ENCODE measurements at places on chromosomes 2 and 18.

GRCh38 chr2:30188292-30188691 lies 41.5 kb downstream of the YPEL5 start:
- DNase-seq: no peak

GRCh38 chr2:9806656-9807055 lies 36.6 kb upstream of the TAF1B start:
- no peak for DNase-seq

DNA sequence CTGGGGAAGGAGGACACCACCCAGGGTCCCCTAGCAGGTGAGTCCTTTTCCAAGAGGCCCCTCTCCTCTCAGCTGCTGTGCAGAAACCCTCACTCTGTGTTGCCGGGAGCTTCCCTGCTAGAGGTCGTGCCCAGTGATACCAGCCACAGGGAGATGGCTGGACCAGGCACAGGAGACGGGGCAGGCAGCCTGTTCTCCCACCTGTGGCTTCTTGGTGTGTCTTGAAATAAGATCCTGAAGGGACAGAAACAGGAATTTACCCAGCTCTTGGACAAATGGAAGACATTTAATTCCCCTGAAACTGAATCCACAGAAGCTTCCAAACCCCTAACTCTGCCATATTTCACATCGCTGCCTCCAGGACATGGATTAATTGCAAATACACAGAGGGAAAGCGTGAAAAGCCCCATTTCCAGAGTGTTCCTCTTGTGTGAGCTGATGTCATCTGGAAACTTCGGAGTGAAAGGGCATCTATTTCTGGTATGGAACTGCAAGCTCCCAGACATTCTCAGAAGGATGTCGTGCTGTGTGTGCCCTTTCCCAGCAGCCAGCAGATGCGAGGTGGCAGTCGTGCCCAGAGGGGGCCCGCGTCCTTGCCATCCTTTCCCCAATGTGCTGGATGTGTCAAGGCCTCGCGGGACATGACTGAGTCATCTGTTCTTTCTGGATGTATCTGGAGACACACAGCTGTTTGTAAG lies 177.7 kb downstream of the SEPTIN10 start:
- DNase-seq: no peak

DNA sequence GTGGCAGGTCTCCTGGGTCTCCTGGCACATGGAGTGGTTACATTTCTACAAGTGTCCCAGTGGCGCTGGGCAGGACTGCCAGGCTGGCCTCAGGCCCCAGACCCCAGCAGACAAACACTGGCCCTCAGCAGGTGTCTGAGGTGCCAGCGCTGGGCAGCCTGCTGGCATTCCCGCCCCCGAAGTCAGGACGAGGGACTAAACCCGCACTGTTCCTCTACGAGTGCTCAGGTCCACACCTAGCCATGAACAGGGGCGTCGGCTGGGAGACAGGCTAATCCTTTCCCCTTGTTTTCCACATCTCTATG lies 12.8 kb downstream of the SNED1 start:
- DNase-seq: no peak

DNA sequence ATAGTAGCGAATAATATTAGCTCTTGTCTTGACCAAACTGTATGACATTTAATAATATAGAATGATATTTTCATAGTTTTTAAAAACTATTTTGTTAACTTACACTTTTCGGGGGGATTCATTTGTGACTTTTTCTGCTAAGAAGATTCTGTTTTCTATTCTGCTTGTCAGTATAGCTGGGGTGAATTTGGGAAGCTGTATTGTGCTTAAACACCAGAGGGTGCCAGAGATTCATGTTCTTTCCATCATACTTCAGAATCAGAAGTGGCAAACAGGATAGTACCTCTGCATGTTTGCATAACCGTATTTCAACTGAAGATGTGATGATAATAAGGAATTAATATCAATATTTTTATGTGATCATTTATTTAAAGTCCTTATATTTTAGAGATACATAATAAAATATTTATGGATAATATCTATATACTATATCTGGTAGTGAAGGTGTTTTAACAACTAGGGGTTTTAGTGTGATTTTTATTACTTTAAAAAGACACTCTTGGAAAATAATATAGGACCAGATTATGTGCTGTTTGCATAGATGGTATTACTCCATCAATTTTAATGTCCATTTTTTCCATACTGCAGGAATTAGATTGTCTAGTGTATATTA lies 81.0 kb downstream of the TAF4B start:
- peak; percentile 61 for DNase-seq

GRCh38 chr2:231332872-231333500 lies 62.5 kb upstream of the B3GNT7 start:
- peak; percentile 23 for DNase-seq

GRCh38 chr2:190792956-190793888 lies 87.4 kb upstream of the GLS start:
- peak; percentile 30 for DNase-seq

DNA sequence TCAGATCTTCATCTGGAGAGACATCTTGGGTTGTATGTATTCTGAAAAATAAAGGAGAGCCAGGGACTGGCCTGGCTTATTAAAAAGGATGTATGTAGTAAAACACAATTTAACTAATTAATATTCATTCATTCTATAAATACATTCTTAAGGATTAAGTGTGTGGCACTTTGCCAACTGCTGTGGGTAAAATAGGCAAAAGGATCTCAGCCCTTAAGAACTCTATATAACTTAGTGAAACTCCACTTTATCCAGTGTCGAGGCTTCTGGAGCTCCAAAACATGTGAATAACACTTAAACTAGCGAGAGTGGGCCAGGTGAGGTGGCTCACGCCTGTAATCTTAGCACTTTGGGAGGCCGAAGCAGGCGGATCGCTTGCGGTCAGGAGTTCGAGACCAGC lies 7.7 kb upstream of the STK39 start:
- no peak for DNase-seq

DNA sequence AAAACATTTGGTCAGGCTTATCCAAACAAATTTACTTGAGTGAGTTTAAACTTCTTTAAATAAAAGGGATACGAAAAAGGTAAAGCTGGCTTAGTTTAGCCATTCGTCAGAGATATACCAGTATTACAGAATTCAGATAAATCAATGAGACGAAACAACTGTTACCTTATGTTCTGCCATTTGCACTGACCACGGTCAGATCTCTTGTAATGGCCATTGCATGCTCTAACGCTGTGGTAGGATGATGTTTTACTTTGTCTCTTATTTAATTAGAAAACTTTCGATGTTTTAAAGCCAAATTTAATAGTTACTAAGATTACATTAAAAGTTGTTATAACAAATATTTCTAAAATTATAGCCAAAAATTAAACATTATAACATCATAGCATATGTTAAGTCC lies 1.5 kb downstream of the C18orf54 start:
- peak; percentile 4 for DNase-seq

DNA sequence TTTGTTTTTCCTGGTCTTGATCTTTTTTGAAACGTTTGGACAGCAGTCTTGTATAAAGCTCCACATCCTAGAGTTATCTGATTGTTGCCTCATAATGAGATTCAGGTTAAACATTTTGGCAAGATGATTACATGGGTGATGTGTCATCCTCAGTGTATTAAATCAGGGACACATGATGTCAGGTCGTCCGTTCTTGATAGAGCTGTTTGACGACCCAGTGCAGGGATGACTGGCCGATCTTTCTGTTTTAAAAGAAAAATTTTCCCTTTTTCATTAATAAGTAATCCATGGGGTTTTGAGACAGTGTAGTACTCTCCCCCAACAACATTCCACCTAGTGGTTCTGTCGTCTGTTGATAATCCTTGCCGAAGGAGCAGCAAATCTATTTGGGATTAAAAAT lies 44.5 kb upstream of the SERPINB2 start:
- DNase-seq: no peak

DNA sequence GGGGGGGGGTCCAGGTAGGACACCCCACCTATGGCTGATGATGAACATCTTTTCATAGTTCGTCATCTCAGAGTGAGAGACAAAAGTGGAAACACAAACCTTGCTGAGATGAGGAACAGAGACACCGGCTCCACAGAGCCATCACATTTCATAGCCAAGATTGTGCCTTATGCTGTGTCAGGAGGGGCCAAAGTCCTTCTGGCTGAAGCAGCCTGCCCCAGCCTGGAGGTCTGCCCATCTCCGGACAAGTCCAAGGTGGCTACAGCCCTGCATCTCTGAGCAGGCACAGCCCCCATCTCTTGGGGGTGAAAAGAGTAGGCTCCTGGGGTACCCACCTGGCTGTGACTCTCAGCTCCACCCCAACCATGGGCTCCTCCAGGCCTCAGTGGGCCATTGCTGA lies 70.3 kb downstream of the ZBTB7C start:
- no peak for DNase-seq

DNA sequence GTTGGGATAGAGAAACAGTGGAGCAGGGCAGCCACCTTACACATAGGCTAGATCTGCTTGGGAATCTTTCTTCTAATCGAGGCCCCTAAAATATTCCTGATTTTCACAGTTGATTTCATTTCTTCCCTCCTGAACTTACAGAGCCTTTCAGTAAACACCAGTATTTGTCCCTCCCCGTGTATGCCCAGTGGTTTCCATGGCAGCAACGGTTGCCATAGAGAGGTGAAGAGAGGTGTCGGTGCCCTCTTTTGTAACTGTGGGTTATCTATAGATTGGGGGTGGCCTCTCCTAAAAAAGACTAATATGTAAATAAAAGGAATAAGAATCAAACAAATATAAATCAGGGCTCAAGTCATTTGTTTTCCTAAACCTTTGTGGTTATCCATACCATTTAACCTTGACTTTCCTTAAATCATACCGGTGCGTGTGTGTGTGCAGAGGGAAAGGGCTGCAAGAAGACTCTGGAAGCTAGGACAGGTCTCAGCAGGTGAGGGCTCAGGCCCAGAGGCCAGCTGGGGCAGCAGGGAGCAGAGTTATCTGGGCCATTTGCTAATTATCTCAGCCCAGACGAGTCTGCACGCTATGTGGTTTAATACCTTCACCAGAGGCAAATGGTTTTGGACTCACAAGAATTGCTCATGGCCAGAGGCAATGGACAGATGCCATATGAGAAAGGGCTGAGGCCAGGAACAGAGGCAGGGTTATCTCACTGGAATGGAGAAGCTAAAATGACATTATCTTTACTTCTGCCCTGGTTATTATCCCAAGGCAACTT lies 35.5 kb downstream of the LIPG start:
- peak; percentile 99 for DNase-seq

DNA sequence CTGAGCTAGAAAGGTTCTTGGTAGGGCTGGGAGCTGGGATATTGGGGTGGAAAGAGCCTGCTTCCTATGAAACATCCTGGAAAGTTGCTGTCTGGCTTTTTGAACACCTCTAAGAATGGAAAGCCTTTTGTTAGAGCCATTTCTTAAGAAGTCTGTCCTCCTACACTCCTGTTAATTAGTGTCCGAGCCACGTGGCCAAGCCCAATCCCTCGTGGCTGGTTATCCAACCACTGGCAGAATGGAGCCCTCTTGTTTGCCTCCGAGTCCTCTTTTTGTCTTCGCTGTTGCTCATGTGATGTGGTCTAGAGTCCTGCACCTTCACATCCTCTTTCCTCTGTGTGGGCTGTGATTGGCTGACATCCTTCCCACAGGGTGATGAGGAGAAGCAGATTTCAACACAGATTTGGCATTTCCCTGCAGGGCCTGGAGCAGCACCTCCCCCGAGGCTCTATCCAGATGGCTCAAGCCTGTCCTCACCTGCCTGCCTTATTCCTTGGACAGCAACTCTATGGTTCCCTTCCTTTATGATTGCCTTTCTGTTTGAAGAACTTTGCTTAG lies 8.2 kb upstream of the TOGARAM2 start:
- DNase-seq: no peak

- DNase-seq: no peak
These were observed 338.0 kb downstream of the TMX3 start for GRCh38 chr18:68376926-68377325.

GRCh38 chr2:166494140-166494624 lies at the start of gene SCN7A:
Gene SCN7A (minus strand): TSS chr2:166494249. CDS start chr2:166477696, 16,553 bp downstream.
- DNase-seq: no peak

DNA sequence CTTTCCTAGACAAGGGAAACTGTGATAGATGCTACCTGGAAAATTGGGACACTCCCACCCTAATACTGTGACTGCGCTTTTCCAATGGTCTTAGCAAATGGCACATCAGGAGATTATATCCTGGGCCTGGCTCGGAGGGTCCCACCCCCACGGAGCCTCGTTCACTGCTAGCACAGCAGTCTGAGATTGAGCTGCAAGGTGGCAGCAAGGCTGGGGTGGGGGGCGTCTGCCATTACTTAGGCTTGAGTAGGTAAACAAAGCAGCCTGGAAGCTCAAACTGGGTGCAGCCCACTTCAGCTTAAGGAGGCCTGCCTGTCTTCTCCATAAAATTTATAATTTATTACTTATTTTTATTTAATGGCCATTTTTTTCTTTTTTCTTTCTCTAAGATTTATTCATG lies 802.1 kb upstream of the SLC39A10 start:
- no peak for DNase-seq

Data from M059J (cell line).